Cardiac muscle cell (in vitro differentiated cells and primary cell): ENCODE measurements at places on chromosomes 3 and 15.

GRCh38 chr3:45312836-45313493 is 75.4 kb upstream of the LARS2 start:
- no peak overlapping the region for H3K27ac ChIP-seq
- no peaks in the 10 kb centered on the region for H3K27me3 ChIP-seq
- H3K36me3 ChIP-seq: no peaks in the 10 kb centered on the region
- no peak overlapping the region for H3K4me3 ChIP-seq
- no peak for DNase-seq

DNA sequence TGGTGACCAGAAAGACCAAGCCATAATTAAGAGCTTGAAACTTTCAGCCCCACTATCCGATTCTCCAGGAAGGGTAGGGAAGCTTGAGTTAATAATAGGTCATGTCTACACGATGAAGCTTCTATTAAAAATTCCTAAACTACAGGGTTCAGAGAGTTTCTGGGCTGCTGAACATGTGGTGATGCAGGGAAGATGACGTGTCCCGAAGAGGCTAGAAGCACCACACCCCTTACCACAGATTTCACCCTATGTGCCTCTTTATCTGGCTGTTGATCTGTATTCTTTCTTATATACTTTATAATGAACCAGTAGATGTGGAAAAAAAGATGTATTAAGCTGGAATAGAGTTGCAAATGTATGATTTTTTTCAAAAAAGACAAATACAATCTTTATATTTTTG is 473.4 kb downstream of the NLGN1 start:
- DNase-seq: no peak
- no peaks in the 10 kb centered on the region for H3K36me3 ChIP-seq
- H3K27me3 ChIP-seq: no peaks in the 10 kb centered on the region

DNA sequence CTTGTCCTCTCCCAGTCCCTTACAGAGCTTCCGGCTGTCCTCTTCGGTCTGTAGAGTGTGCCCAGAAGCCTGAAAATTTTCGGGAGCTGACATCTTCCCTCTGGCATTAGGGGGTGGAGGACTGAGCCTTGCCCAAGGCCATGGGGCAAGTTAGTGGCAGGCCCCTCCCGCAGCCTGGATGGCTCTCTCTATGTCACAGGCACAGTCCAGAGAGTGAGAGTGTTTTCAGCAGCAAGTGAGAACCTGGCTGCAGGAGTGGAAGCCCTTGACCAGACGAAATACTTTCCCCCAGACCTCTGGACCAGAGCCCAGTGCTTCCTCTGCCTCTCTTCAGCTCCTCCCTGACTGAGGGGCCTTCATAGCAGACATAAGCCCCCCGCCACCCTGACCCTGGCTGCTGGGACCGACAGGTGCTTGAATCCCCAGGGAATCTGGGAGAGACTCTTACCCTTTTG is 50.5 kb upstream of the SEC22A start:
- no peak for DNase-seq
- peaks cover 23% of the 10 kb centered on the region for H3K4me1 ChIP-seq
- no peaks in the 10 kb centered on the region for H3K36me3 ChIP-seq

GRCh38 chr15:66023311-66023972 is 154.2 kb downstream of the RAB11A start:
- peaks cover 6% of the 10 kb centered on the region for H3K4me1 ChIP-seq
- H3K27me3 ChIP-seq: no peaks in the 10 kb centered on the region
- H3K36me3 ChIP-seq: no peaks in the 10 kb centered on the region
- H3K4me3 ChIP-seq: no peak overlapping the region

DNA sequence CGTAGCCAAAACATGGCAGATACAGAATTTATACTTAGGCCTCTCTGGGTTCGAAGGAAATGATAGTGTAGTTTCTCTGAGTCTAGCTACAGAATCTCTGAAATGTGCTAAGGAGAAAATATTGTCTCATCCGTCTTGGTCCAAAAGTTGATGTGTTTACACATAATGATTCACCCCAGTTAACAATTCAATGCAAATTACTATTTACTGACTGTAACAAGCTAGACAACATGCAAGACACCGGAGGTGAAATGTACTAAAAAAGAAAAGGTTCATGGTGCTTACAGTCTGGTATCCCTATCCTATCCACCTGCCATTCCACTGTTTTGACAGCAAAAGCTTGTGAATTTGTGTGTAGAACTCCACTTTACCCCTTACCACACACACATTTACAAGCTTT is 146.8 kb downstream of the SUCLG2 start:
- no peaks in the 10 kb centered on the region for H3K4me1 ChIP-seq
- DNase-seq: no peak
- no peaks in the 10 kb centered on the region for H3K27me3 ChIP-seq
- no peak overlapping the region for H3K27ac ChIP-seq
- H3K36me3 ChIP-seq: no peaks in the 10 kb centered on the region

DNA sequence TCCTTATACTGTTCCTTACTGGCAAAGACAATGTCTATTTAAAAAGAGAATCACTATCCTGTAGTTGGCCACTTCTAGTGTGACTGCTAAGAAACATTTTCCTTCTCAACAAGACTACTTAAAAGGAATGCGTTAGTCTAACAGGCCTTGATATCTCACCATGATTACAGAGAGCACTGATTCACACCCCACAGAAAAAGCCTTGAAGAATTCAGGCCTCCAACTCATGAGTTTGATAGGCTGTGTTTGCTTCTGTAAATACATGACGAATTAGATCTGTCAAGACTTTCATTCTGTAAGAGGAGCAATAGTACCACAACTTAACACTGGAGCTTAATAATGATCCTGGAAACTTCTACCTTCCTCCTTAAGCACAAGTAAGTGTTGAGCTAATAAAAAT is 432.8 kb upstream of the NR2F2 start:
- no peak for DNase-seq
- no peaks in the 10 kb centered on the region for H3K36me3 ChIP-seq
- peaks cover 39% of the 10 kb centered on the region for H3K27me3 ChIP-seq

GRCh38 chr3:127570520-127570919 is 20.0 kb downstream of the TPRA1 start:
- DNase-seq: no peak
- no peak overlapping the region for H3K27ac ChIP-seq
- H3K4me1 ChIP-seq: no peaks in the 10 kb centered on the region
- no peaks in the 10 kb centered on the region for H3K36me3 ChIP-seq

- H3K36me3 ChIP-seq: no peaks in the 10 kb centered on the region
- no peak overlapping the region for H3K4me3 ChIP-seq
- peak; percentile 95 for DNase-seq
- H3K27ac ChIP-seq: peak overlapping the region; percentile 70
- no peaks in the 10 kb centered on the region for H3K27me3 ChIP-seq
Measured at GRCh38 chr3:178084938-178085816, 451.1 kb upstream of the KCNMB2 start.

DNA sequence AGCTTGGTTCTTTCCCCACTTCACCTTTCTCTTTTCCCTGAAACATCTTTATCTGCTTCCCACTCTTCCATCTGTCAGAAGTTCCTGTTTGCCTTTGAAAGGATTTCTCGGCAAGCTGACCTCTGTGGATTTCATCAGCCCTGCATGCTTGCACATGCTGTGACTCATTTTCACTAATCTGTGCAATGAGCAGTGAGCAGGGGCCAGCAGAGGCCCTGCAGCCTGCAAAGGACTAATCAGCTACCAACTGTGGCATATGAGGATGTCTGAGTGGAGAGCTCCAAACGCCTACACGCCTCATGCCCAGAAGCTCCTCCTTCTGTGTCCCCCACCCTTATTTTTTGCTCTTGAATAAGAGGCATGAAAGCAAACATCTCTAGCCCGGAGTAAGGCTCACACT is 333.0 kb upstream of the SEMA6D start:
- H3K27ac ChIP-seq: peak overlapping the region; percentile 76
- H3K36me3 ChIP-seq: no peaks in the 10 kb centered on the region
- no peaks in the 10 kb centered on the region for H3K27me3 ChIP-seq
- no peak overlapping the region for H3K4me3 ChIP-seq
- peak; percentile 64 for DNase-seq

- no peak overlapping the region for H3K4me3 ChIP-seq
- DNase-seq: no peak
- H3K27me3 ChIP-seq: no peaks in the 10 kb centered on the region
- no peaks in the 10 kb centered on the region for H3K36me3 ChIP-seq
Measured at GRCh38 chr3:186046838-186047237, 62.1 kb downstream of the ETV5 start.

GRCh38 chr15:65213241-65213640 is 2.0 kb upstream of the CILP start:
- H3K27me3 ChIP-seq: no peaks in the 10 kb centered on the region
- H3K4me3 ChIP-seq: no peak overlapping the region
- no peaks in the 10 kb centered on the region for H3K36me3 ChIP-seq
- peaks cover 23% of the 10 kb centered on the region for H3K4me1 ChIP-seq
- no peak overlapping the region for H3K27ac ChIP-seq
- DNase-seq: no peak
